CD4-positive, alpha-beta T cell treated with Interleukin-6 at 100 ng/mL for 8 hours (primary cell): ENCODE measurements at places on chromosomes 3 and 15.

- no peak for DNase-seq
Measured at GRCh38 chr3:131856171-131856570, 178.6 kb downstream of the CPNE4 start.

DNA sequence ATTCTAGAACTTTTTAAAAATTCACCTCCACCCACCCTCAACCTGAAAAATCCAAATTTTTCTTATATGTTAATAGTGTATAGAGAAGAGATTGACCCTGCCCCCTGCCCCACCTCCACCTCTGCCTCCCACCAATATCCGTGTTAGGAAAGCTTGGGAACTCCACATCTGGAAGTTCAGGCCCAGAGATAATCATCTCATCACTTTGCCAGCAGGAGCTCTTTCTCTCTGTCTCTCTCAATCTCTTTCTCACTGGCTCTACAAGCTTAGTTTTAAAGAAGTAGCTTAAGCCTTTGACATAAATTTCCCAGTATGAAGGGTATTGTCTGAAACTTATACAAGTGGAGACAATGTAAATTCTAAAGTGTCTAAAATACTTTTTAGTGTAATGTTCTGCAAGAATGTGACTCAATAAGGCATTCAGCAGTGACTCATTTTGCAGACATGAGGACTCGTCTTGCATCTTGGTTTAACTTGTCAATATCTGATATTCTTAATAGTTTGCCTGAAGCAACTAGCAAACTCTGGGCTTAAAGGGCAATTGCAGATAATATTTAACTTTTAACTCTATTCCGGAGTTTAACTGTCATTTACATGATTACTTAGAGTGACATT lies 299.8 kb upstream of the EPHA3 start:
- no peak for DNase-seq

GRCh38 chr3:174397848-174398247 lies 461.3 kb upstream of the NAALADL2 start:
- DNase-seq = no peak

GRCh38 chr15:100308213-100308600 lies 33.6 kb downstream of the ADAMTS17 start:
- no peak for DNase-seq

DNA sequence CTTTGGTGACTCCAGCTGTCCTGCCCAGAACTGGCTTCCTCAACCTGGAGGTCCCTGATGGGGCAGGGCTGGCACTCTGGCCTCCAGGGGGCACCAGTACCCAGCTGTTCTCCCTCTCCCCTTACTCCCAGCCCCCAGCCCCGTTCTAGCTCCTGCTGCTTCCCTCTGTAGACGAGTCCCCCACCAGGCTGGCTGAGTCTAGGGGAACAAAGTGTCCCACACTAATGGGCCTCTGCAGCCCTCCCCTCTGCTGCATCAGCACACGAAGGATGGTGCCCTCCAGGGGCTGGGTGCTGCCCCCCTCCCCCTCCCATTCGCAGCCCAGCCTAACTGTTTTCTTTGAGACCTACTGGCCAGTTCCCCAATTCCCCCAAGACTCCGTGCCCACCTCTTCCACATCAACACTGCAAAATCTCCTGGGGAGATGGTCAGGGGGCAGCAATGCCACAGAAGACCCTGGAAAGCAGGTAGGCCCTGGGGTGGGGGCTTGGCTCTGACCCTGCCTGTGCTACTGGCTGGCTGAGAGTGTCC lies 4.2 kb downstream of the RHCG start:
- DNase-seq = no peak

DNA sequence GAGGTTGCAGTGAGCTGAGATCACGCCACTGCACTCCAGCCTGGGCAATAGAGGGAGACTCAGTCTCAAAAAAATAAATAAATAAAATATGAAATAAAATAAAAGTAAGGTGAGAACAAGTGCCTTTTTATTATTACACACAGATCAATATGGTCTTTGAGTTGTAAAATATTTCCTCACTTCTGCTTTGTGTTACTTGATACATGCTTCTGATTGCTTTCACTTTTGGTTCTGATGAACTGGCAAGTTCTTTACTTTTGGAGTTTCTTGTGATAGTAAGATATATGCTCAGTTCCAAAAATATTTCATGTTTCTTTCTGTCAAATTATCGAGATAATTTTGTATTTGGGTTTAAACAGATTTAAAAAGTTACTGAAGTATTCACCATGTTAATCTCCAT lies 16.6 kb upstream of the GYG1 start:
- no peak for DNase-seq

DNA sequence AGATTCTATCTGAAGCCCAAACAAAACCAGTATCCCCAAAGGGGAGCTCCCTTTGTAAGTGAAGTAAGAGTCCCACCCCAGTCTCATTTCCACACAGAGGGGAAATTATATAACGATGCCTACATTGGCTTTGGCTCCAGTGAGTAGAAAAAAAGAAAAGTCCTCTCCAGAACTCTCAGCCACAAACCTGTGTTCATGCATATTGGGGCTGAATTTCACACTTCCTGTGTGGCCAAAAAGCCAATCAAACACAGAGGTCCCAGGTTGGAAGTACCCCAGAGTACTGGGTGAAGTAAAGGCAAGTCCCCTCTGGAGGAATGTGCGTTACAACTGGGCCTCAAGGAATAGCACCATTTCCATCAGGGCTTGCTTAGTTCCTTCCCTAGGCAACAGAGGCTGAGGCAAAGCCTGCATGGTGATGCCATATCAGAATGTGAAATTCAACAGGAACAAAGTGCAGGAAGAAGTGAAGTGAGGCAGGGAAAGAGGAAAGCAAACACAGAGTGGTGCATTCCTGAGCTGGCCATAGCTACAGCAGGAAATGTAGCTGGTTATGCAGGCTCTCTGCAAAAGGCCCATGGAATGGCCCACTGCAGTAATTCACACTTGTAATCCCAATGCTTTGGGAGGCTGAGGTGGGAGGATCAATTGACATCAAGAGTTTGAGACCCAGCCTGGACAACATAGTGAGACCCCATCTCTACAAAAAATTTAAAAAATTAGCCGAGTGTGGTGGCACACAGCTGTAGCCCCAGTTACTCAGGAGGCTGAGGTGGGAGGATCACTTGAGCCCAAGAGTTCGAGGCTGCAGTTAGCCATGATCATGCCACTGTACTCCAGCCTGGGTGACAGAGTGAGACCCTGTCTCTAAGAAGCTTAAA lies 16.6 kb upstream of the CX3CR1 start:
- no peak for DNase-seq

DNA sequence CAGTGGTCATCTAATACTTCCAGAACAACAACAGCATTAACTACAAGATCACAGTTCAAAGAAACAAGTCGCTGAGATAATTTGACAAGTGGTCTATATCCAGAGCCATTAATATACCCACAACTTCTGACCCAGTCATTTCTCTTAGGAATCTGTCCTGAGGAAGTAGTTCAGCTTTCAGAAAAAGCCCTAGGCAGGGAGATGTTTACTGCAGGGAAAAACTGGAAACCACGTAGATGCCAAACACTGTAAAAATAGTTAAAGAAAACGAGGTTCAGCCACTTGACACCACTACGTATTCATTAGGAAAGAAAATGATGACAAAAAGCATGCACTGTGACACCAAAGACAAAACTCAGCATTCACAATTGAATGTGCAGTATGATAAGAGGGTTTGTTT lies 22.3 kb upstream of the CDCP1 start:
- no peak for DNase-seq

DNA sequence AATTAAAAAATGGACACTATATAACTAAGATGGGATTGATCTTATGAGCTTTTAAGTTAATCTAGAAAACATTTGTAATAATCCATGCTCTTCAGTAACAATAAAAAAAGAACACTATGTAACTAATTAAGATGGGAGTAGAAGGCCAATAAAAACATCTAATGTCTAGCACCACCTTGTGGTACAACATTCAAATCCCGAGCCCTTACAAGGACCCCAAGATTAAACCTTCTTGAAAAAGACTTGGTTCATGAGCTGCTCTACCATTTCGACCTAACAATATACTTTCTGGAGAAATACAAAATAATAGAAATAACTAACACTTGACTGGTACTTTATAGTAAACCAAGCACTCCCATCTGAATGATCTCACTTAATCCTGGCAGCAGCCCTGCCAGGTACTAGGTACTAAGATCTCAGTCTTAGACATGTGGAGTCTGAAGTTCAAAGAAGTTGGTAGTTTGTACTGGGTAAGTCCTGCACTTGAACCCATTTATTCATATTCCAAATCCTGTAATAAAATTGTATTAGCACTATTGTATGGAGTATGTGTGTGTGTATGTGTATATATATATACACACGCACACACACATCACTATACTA lies 21.8 kb downstream of the METTL6 start:
- DNase-seq = peak; percentile 50

DNA sequence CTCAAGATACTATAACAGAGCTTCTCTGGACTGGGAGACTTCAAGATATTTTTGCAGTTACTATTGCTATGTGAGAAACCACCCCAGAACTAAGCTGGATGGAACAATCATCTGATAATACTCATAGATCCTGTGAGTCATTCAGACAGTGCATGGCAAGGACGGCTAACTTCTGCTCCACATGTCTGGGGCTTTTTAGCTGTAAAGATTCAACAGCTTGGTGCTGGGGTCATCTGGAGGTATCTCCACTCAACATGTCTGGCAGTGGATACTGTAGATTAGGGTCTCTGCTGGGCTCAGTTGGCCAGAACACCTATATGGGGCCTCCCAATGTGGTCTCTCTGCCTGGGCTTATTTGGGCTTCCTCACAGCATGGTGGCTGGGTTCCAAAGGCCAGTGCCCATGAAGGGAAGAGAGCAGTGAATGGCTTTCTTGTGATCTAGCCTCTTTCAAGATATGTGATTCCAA lies 117.3 kb upstream of the SLC7A14 start:
- no peak for DNase-seq

- no peak for DNase-seq
Measured at GRCh38 chr15:74821091-74821789, 5.2 kb upstream of the CPLX3 start.

DNA sequence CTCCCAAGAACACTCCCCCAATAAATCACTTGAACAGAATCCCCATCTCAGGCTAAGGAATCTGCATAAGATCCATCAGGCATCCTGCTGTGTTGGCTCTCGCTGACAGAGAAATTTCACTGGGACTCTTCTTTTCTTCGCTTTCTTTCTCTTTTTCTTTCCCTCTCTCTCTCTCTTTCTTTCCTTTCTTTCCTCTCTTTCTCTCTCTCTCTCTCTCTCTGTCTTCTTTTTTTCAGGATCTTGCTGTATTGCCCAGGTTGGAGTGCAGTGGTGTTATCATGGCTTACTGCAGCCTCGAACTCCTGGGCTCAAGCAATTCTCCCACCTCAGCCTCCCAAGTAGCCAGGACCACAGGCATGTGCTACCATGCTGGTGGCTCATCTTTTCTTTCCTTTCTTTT lies 4.5 kb upstream of the SLC28A1 start:
- no peak for DNase-seq

DNA sequence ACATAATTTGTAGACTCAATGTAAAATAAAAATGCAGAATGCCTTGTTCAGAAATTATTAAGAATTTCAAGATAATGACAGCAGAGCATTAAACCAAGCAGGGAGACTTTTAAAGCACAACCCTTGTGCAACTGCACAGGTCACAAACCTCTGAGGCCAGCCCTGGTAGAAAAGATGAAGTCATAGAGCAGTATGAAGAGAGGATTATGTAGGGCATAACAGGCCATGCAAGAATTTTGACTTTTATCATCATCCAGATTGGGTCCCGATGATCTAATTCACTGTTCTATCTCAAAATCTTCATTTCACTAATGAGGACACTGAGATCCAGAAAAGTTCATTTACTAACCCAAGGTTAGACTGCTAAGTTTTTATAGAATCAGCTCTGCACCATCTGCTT lies 388.5 kb downstream of the NAALADL2 start:
- no peak for DNase-seq

- no peak for DNase-seq
Measured at GRCh38 chr3:48650723-48651122, 12.0 kb downstream of the CELSR3 start.

- DNase-seq = no peak
Measured at GRCh38 chr3:131038326-131038725, 11.6 kb downstream of the NEK11 start.

- peak; percentile 18 for DNase-seq
Measured at GRCh38 chr3:119562307-119562961, 3.0 kb upstream of the CD80 start.

GRCh38 chr15:75731248-75732151 lies 18.9 kb upstream of the CSPG4 start:
- no peak for DNase-seq

- DNase-seq = no peak
Measured at GRCh38 chr3:122689587-122689986, 8.9 kb downstream of the PARP14 start.

DNA sequence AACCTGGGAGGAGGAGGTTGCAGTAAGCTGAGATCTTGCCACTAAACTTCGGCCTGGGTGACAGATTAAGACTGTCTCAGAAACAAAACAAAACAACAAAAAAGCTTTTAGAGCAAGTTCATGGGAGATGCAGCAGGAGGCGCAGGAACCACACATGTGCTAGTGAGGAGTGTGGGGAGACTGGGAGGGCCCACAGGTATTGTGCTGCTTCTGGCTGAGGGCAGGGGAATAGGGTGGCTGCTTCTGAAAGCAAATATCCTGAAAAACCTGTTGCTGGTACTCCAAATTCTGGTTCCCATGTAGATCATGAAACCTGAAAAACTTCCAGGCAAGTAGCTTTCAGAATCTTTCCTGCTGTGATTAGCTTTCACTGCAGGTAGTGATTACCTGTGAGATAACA lies 22.1 kb downstream of the TYRO3 start:
- DNase-seq = no peak

GRCh38 chr3:112776000-112776399 lies 70.7 kb downstream of the CD200R1L start:
- DNase-seq = no peak

DNA sequence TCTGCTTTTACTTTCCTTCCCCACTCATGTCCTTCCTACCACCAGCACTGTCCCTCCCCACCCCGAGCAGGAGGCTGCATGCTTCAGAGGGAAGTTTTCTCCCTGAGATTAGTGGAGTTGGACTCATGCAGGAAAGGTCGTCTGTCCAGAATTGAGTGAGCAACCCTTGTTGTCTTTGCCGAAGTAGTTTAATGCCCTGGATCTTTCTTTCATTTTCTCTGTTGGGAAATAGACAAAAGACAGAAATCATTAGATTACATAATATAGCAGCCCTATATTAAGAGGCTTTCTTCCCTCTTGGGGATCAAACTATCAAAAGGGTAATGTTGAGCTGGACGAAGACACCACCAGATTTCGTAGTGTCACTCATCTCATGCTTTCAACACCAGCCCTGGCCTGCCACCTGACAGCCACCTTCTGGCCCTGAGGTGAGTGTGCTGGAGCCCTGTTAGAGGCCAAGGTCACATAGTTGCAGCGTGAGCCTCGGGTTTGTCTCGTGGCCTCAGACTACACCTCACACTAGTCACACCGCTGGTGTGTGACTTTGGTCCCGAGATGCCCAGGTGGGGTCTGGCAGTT lies 231.0 kb downstream of the ITPR1 start:
- no peak for DNase-seq

- no peak for DNase-seq
Measured at GRCh38 chr15:71597637-71598036, 212.7 kb upstream of the NR2E3 start.

- no peak for DNase-seq
Measured at GRCh38 chr3:101796077-101796680, 17.2 kb downstream of the NXPE3 start.
